ENCODE measurements at places on chromosomes 7 and 10.

GRCh38 chr10:97399843-97400545 lies 1.1 kb downstream of the RRP12 start:
- DNase-seq, result peak; percentile 75

- no peak for DNase-seq
These were observed 32.0 kb upstream of the PSAP start for GRCh38 chr10:71882813-71883659.

DNA sequence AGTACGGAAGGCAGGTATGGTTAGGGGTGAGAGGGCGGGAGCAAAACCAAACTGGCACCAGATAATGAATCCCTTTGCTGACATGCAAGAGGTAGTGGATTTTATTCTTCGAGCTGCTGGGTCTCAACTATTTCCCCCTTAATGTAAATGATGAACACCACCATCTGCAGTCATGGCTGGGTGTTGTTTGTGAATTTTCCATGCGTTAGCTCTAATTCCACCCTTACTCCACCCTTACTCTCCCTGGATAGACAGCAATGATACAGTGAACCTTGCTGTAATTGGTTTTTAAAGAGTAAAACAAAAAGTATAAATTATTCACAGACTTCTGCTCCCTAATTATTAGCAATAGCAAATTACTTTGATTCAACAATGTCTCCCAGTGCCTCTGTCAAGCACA lies 74.5 kb upstream of the PDE1C start:
- no peak for DNase-seq

DNA sequence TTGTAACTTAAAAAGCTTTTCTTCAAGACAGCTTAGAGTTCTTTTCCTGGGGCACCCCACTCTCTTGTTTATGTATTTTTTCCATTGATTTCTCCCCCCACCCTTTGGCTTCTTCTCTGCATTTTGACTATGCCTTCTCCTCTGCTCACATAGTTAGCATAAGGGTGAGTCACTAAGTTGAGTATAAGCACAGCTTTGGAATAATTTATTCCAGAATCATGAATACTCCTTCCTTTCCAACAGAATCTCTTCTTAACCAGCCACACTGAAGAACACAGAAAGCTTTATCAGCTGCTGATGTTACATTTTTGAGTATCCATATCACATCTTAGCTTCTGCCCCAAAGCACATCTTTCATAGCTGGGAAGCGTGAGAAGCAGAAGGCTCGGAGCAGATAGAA lies 449.5 kb upstream of the MKI67 start:
- DNase-seq, result no peak

GRCh38 chr10:71547876-71548846 lies 151.4 kb downstream of the CDH23 start:
- peak; percentile 79 for DNase-seq

GRCh38 chr7:69808391-69808790 lies 210.1 kb downstream of the AUTS2 start:
- no peak for DNase-seq

DNA sequence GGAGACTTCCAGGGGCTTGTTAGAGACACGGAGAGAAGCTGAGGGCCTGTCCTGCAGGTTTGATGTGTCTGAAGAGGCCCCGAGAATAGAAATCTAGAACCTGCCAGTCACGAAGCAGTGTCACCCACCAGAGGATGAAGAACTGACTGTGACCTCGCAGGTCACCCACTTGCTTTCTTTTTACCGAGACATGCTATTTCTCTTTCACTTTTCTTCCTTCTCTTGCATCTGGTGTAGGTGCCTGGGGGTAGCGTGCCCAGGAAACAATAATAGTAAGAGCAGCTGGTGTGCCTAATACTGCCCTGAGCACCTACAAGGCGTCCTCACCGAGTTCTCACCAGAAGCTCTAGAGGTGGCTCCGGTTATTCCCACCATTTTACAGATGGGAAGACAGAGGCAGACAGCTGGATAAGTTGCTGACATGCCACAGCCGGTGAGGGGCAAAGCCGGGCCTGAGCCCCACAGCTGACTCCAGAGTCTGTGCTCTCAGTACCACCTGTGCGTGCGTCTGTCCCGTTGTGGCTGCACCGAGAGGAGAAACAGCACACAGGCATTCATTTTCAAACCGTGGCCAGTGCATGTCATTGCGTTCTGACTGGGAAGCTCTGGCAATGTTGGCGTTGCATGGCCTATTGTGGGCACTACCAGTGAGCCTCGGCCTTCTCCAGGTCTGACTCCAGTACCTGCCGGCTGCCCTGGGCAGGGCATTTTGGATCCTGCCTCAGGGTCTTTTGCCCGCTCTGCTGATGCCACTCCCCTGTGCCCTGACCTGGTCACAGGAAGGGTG lies 7.8 kb downstream of the CHST3 start:
- DNase-seq, result no peak

DNA sequence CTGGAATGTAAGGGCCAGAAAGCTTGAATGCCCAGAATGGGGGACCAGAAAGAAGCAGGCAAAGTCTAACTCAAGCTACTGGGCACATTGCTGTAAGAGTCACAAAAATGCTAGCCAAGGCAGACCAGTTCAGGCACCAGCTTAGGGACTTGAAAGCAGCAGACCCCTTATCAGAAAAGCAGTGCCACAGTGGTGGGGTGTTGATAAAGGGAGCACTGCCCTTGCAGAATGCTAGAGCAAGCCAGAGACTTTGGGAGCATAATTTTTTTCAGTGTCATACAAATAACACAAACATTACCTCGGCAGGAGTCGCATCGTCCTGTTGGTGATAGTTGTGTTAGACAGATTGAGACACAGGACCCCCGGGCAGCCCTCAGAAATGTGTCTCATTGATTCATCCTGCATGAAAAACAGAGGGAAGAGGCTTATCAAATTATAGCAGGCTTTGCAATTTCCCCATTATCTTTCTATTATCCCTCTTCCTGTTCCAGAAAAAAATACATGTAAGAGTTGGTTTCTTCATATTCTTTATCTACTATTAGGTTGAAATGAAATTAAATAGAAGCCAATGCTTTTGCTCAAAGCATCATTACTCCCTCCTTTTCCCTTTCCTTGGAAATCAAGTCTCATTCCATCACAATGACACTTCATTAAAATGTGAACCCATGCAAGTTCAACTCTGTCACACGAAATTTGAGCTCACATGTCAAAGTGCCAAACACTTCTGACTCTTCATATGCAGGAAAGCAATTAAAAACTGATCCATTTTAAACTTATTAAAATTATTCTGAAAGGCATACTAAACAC lies 13.4 kb downstream of the LRRC17 start:
- DNase-seq, result no peak

- no peak for DNase-seq
These were observed 28.3 kb upstream of the FRMD4A start for GRCh38 chr10:14358886-14359573.

GRCh38 chr10:15209827-15210509 lies 41.5 kb upstream of the NMT2 start:
- DNase-seq, result peak; percentile 94

DNA sequence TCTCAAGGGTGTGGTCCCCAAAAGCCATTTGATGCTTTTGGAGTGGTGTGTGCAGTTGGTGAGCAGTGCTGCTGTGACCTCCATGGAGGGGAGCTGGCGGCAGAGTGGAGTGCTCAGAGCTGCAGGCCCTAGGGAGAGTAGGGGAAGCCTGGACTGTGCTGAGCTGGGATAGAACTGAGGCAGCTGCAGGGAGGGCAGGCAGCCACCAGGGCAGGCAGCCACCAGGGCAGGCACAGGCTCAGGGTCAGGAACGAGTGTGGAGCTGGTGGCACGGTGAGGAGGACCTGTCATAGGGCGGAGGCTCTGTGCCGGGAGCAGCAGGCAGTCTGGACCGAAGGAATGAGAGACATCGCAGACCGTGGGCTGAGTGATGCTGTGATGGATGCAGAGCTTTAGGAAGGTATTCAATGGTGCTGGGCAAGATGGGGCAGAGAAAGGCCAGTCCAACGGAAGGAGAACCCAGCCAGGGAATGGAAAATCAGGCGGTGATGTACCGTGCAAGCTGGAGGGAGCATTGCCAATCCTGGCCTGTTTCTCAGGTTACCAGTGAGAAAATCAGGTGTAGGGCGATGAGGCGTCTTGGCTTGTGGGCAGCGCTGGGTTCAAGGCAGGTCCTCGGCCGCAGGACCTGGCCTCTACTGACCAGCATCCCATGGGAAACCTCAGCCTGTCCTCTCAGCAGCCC lies 152.6 kb downstream of the CAMK1D start:
- DNase-seq, result no peak

GRCh38 chr10:11305825-11306593 lies 288.3 kb downstream of the CELF2 start:
- no peak for DNase-seq

GRCh38 chr10:129868449-129869035 lies 95.5 kb downstream of the EBF3 start:
- no peak for DNase-seq

DNA sequence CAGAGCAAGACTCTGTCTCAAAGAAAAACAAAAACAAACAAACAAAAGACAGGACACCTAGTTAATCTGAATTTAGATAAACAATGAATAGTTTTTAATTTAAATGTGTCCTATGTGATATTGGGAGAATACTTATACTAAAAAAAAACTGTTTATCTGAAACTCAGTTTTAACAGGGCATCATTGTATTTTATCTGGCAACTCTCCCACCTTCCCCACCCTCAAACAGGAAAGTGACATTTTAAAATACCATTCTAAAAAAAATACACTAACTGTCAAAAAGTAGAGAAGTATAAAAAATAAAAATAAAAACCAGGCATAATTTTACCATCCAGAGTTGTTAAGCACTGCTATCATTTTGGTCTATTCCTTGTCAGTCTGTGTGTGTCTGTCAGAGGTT lies 119.0 kb downstream of the RTKN2 start:
- no peak for DNase-seq

GRCh38 chr10:119957451-119957850 lies 64.9 kb downstream of the SEC23IP start:
- no peak for DNase-seq

GRCh38 chr7:98795741-98796493 lies 73.9 kb downstream of the TMEM130 start:
- DNase-seq, result no peak

- no peak for DNase-seq
These were observed 445.1 kb upstream of the ZMIZ1 start for GRCh38 chr10:78623578-78624215.

- DNase-seq, result no peak
These were observed 14.5 kb upstream of the LRRC4 start for GRCh38 chr7:128045766-128046165.

DNA sequence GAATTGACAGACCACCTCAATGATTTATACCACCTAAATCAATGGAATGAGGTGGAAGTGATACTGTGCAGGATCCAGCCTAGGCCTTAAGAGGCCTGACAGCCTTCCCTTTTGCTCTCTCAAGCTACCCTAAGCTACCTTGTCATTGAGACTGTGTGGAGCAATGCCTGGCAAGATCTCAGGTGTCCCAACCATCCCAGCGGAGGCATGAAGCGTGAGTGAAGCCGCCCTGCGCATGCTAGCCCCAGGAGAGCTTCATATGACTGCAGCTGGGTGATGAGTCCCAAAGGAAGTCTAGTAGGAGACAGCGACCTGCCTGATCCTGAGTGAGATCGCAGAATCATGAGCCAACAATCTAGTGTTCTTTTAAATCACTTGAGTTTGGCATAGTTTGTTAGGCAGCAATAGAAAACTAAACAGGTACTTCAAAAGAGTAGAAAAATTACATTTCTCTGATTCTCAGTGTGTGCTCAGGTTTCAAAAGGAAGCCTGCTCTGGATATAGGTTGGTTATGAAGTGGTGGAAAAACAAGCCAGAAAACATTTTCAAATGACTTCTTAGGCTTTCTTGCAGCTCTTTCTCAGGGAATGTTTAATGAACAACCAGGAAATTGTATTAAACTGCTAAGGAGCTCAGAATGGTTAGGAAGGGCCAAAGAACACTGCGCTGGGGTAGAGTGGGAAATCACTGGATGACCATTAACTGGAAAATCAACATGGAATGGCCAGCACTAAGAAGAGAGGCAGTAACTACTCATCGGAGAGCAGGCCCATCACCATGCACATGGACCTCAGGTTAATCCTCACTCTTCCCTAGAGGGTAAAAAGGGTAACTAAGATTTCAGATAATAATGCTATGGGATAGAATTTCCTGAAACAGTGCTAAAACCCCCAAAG lies 535.2 kb downstream of the PHTF2 start:
- DNase-seq, result no peak

DNA sequence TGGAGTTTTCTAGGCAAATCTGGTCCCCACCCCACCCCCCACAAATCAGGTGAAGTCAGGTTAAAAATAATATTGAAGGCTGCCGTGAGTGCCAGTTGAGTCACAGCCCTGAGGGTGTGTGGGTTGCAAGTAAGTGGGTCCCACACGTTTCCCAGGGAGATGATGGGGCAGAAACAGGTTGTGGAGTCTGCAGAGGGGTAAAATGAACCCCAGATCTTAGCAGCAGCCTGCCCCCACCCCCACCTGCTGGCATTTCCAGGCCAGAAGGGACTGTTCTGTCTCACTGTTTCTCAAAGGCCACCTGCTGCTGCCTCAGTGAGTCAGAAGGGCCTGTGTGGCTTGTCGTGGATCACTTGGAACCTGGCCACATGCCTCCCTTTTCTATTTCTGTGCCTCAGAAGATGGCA lies 59.8 kb upstream of the SMNDC1 start:
- no peak for DNase-seq

DNA sequence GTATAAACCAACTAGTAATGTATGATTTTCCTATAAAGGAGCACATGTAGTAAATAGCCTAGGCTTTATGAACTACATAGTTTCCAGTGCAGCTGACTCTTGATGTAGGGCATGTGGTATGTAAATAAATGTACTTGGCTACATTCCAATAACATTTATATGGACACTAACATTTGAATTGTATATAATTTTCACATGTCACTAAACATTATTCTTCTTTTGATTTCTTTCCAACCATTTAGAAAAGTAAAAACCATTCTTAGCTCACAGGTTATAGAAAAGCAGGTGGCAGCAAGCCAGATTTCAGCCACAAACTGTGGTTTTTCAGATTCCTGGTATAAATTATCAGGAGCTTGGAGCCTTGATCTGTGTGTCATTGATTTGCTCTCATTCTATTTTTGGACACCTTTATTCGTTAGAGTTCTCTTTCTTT lies 1182.0 kb downstream of the CNTNAP2 start:
- no peak for DNase-seq

DNA sequence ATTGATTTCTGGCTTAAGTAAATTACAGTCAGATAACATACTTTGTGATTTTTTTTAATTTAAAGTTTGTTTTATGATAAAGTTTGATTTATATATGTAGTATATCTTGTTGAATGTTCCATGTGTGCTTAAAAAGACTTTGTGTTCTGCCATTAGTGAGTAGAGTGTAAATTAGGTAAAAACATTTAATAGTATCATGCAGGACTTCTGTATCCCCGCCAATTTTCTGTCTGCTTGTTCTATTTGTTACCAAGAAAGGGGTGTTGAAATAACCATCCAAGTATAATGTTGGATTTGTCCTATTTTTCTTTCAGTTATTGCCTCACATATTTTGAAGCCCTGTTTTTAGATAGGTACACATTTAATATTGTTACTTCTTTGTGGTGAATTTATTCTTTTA lies 172.1 kb downstream of the CAMK1D start:
- DNase-seq, result no peak

DNA sequence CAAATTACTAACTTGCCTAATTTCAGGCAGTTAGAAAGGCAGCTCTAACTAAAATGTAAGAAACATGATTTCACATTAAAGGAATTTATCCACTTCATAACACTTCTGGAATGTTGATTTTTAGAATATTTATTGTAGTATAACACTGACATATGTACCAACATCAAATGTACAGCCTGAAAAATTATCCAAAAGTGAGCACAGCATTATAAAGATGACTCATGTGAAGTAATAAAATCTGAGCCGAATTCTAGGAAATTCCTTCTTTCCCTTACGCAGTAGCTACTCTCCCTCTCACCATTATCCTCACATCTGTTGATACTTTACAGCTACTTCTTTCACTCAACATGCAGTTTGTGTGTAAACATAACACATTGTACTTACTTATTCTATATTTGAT lies 610.6 kb downstream of the ZWINT start:
- no peak for DNase-seq

All from activated CD4-positive, alpha-beta T cell treated with anti-CD3 and anti-CD28 coated beads, Interleukin-2, amount 10 ng/mL, durations not matched to agents 24 days and 14 days (primary cell).